Fibroblast of skin of abdomen (primary cell): ENCODE measurements at places on chromosomes 4 and X.

- DNase-seq: peak; percentile 78
Observed at GRCh38 chr4:168854350-168854921, 155.6 kb downstream of the CBR4 start.

DNA sequence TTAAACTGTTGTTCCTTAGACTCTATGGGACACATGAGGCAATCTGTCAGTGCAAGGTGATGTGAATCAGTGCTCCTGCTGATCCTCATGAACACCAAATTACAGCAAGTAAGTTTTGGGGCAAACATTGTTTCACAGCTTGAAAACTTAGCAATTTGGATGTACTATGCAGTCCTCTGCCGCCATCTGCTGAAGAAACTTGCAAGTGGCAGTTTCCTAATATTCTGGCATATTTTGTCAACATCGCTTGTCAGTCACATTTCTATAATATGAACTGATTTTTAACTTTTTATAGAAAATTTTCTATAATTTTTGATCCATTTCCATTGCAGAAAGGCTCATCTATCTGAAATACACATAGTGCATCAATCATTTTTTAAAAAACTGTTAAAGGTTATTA lies 56.3 kb downstream of the ZAR1 start:
- peak; percentile 28 for DNase-seq

GRCh38 chr4:123278755-123279154 lies 117.8 kb upstream of the SPRY1 start:
- no peak for DNase-seq

DNA sequence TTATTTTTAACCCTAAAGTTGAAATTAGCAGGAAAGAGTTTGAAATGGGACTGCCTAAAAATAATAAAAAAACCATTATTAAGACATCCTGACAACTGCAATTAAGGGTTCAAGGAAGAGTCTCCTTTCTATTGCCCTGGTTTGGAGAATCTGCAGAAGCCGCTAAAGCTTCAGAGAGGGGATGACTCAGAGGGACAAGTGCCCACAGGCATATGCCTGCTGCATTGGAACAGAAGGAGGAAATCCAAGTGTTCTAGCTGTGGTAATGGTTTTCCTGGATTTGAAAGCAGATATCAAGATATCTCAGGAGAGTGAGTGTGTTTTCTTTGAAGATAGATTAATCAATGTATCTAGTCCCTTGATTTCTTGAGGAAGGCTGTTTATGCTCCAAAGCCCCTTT lies 235.1 kb upstream of the TAPT1 start:
- DNase-seq: no peak

DNA sequence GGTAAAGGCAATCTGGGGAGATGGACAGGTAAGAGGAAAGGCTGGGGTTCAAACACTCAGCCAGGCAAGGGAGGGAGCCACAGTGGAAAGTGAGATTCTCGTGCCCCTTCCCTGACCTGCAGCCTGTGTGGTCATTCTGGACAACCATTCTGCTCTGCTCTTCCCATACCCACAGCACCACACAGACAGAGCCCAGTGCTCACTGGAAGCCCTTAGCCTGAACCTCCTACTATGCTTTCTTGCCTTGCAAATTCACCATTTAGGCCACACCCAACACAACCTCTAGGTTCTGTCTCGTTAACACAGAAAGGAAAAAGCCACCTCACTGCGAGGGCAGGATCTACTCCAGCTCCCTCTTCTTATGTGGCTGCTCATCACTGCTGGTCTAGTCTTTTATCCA lies 92.7 kb downstream of the SHISA3 start:
- no peak for DNase-seq

- DNase-seq: peak; percentile 84
Observed at GRCh38 chrX:141468940-141469339, 115.6 kb downstream of the SPANXA1 start.

DNA sequence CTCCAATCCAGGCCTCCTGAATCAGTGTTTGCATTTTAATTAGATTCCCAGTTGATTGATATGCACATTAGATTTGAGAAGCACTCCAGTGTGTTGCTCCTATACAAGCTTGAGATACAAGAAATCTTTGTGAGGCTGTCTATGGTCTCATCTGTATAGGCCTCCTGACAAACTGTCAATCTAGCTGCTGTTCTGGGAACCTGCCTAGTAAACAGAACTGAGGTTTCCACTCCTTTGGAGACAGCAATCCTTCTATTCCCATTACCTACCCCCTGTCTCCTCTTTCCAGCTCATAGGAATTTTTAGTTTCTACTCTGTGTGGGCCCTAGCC lies 306.1 kb upstream of the EMCN start:
- DNase-seq: no peak

- no peak for DNase-seq
Observed at GRCh38 chr4:125702406-125702805, 387.7 kb downstream of the FAT4 start.

DNA sequence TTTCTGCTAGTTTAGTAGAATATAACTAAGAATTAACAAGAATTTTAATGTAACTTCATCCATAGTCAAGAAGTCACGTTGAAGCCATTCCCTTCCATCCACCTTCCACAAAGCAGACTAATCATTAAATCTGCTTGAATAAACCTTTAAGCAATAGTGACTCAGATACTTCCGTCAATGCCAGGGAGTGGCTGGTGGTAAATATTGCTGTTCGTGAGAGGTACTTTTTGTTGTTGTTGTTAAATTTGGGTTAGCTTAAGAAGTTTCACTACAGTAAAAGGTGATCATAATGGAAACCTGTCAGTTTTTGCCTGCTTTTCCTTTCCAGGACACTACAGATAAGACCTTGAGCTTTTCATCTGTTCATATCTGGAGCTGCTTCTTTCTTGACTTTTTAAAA lies 316.3 kb downstream of the TMA16 start:
- DNase-seq: no peak

- DNase-seq: peak; percentile 65
Observed at GRCh38 chrX:12970691-12971202, 4.2 kb upstream of the TMSB4X start.

- DNase-seq: peak; percentile 6
Observed at GRCh38 chr4:54719378-54719777, 61.6 kb downstream of the KIT start.

DNA sequence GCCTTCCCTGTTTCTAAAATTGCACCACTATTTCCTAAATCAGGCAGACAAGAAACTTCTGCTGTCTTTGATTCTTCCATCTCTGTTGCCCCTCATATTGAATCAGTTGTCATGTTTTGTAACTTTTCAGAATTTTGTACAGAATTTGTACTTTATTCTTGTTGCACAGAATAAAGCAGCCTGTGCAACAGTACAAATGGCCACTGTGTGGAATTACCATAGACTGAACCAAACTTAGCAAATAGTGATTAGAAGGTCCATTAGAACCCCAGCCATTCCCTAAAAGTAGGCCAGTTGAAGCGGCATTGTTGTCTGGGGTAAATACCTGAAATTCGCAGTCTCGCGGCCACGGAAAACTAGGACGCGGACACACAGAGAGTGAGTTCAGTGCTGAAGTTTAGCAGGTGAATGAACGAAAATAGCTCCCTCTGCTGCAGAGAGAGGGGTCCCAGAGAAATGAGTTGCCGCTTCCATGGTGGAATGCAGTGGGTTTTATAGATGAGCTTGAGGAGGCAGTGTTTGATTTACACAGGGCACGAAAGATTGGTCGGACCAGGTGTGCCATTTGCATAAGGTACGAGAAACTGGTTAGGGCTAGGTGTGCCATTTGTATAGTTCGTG lies 71.8 kb downstream of the C4orf33 start:
- DNase-seq: peak; percentile 5

DNA sequence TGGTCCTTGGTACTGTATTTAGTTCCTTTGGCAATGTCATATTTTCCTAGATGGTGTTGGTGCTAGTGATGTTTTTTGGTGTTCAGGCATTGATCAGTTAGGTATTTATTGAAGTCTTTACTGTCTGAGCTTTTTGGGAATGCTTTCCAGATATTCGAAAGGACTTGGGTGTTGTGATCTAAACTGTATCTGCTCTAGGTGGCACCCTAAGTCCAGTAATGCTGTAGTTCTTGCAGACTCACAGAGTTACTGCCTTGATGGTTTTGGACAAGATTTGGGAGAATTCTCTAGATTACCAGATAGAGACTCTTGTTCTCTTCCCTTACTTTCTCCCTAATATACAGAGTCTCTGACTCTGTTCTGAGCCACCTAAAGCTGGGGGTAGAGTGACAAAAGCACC lies 513.6 kb upstream of the PITX2 start:
- DNase-seq: peak; percentile 48

- DNase-seq: no peak
Observed at GRCh38 chr4:106979476-106979875, 56.6 kb downstream of the DKK2 start.

DNA sequence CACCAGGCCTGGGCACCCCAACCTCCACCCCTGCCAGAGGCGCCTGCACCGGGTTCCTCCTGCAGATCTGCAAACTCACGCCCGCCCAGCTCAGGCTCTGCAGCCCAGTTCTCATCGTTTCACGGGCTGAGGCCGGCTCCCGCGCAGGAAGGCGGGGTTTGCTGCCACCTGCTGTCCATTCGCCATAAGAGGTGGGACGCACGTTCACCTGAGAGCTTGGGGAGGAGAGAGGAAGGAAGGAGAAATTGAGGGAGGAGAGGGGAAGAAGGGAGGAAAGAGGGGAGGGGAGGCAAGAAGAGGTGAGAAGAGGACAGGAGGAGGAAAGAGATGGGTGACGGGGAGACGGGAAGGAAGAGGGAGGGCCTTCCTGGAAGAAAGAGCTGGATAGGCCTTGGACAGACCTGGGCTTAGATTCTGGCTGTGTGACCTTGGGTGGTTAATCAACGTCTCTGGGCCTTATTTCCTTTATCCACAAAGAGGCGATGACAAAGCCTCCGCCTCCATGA lies 114.5 kb downstream of the ADRA2C start:
- peak; percentile 28 for DNase-seq

GRCh38 chr4:77251751-77252150 lies 94.7 kb downstream of the CCNG2 start:
- no peak for DNase-seq

DNA sequence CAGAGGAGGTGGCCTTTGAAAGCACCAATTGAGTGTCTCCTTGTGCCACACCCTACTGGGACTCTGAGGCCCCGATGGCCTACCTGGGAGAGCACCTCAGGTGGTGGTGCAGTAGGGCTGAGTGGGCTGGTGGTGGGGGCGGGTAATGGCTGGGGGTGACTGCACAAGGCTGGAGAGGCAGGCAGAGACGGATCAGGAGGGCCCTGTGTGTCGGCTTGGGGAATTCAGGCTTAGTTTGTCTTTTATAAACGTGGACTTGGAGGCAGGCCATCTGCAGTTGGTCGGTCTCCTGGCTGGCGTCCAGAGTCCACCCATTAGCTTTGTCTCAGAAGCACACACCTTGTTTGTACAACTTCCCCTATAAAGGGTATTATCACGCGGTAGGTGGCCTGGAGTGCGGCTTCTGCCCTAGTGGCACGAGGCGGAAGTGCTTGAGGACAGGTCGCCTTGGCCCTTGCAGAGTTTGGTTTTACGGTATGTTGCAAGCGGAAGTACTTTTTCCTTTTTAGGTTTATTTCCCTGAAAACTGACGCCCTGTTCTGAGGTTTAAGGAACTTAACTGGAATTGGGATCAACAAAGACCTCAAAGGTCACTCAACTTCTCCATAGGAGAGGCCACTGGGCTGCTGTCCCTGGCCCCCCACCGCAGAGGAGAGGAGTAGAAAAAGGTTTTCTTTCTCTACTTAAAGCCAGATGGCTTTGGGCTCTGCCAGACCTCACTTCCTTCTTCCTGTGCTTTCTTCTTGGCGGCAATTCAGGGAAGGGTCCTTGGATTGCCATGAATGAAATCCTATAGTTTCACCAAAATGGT lies 8.0 kb downstream of the TBC1D14 start:
- no peak for DNase-seq

DNA sequence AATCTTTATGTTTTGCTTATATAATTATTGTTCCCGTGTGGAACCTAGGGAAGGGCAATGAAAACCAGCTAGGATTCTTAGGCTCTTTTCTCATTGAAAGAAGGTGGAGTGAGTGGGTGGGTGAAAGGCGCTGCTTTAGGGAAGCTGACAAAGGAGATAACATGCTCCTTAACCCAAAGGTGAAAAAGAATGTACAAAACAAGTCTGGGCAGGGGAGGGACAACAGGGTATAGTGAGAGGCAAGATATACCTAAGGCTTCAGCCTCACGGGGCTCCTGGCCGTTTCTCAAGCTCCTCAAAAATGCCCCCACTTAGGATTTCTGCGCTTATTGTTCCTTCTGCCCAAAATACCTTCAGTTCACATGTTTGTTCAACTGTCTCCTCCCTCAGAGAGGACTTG lies 1.8 kb downstream of the SH2D1A start:
- DNase-seq: no peak

GRCh38 chrX:21781525-21781924 lies 23.6 kb upstream of the SMPX start:
- DNase-seq: no peak

GRCh38 chr4:181148470-181148869 lies 1094.7 kb upstream of the TENM3 start:
- no peak for DNase-seq

- no peak for DNase-seq
Observed at GRCh38 chr4:105972946-105973621, 77.8 kb downstream of the NPNT start.

DNA sequence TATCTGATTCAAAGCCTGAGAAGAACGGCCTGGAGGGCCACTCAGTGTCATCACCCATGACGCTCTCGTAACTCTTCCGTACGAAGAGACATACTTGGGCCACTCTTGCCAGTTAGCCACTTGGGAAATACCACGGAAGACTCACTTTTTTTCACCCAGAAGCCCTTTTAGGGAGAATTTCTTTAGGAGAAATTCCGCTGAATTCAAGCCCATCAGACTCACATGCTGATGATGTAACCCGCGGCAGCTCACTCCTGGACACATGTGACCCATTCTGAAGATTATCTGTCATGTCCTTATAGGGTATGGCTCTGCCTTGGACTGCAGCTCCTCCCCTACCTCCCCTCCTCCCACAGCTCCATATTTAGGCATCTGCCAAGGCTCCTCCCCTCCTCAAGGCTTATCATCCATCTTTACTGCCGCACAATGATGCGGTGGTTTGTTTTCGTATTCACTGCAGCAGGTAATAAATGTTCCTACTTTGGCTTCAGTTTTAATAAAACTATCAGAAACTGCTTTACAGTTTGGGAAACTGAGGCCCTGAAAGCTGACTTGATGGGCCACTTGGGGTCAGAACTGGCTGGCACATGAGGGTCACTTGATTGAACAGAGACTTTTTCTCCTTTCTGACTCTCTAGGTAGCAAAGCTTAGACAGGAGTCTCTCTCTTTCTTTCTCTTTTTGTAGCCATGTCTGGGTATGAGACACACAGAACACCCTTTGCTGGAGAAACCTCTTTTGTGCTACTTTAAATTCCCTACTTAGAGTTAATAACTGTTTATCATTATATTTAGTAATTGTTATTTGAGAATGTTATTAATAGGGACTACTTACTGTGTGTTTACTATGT lies 42.1 kb downstream of the RHOH start:
- DNase-seq: no peak

GRCh38 chr4:26223155-26223554 lies 97.7 kb upstream of the RBPJ start:
- peak; percentile 60 for DNase-seq

DNA sequence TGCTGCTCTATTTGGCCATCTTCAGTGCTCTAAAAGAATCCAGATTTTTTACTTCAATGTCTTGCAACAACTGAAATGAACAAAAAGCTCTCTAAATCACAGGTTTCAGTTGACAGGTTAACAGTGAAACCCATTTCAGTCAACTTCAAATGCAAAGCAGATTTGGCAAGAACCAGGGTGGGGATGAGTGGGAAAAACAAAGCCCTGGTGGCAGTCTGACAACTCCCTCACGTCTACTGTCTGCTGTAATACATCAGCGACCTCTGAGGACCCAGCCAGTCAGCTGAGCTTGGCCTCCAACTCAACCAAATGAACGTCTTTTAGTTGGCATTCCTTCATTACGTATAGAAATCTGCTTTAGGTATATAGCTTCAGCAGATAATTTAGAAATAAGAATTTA lies 95.8 kb downstream of the COL25A1 start:
- DNase-seq: peak; percentile 80
